ENCODE measurements at places on chromosomes 6 and 20.

DNA sequence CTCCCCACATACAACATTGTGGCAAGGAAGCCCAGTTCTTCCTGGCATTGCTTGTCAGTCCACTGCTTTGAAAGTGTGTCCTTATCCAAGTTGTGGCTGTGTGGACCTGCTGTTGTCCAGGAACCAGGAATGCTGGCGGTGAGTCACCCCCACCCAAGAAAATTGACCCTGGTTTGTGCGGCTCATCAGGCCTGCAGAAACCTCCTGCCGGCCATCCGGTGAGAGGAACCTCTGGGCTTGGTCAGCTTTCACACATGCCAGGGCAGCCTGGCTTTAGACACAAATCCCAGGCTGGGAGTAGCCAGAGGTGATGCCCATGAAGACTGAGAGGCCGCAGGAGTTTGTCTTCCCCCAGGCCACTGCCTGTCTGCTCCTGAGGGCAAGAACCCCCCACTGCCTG lies 223.6 kb downstream of the TTLL2 start:
- DNase-seq, result no peak

- DNase-seq, result no peak
These were observed 579.6 kb upstream of the MAP3K7 start for GRCh38 chr6:91166271-91167046.

DNA sequence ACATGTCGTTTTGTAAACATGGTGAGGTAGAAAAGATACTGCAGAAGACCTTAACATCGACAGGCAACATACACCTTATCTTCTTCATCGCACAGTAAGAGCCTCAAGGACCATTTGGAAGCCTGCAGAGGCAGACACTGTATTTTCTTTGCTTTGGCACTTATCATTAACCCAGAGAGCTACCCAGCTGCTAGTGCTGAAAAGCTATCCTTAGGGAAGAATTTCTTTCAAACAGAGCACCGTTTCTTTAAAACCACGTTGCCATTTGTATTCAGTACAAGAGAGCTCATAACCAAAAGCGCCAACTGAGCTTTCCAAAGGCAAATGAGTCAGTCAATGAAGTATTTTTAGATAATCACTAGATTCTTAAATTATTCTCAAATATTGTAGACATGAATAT lies 306.6 kb downstream of the EPM2A start:
- DNase-seq, result no peak

- no peak for DNase-seq
These were observed 42.9 kb upstream of the DACT2 start for GRCh38 chr6:168362276-168362990.

DNA sequence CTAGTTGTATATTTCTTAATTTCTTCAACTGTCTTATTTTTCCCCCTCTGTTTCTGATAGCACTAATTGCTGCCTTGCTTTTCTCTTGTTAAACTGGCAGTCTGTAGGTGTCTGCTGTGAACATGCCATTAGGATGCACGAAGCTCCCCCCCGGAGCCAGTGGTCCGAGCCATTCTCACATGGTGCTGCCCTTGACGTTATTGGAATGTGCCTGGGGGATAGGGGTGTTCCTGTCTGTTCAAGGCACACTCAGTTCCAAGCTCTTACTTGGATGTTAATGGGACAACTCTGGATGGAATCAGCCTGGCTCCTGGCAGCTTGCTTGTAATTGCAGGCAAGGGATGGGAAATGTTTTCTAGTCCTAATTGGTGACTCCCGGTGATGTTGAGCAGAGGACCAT lies 68.4 kb downstream of the RREB1 start:
- no peak for DNase-seq

DNA sequence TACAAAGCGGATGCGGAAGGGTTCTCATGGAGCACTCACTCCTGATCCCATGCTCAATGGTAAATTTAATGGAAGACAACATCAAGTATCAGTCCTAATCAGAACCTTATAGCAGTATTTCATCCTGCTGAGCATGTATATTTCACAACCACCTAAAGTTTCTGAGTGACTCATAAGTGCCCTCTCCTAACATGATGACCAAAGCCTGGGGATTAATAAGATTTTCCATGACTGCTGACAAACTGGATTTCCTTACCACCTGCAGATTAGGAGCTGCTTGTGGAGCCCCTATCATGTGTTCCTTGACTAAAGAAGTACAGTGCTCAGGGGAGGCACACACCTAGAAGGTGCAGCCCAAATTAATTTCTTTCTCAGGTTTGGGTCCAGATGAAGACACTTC lies 112.8 kb downstream of the INSM1 start:
- DNase-seq, result no peak

Data from cortex of kidney (tissue), 1 donor.